H1 (cell line): ENCODE measurements at places on chromosomes 1 and 21.
A peak's percentile ranks its signal among the peaks of the same experiment; 100 is the strongest.

GRCh38 chr1:213539464-213539863, 448.3 kb upstream of the PROX1 start:
- DNase-seq: no peak

DNA sequence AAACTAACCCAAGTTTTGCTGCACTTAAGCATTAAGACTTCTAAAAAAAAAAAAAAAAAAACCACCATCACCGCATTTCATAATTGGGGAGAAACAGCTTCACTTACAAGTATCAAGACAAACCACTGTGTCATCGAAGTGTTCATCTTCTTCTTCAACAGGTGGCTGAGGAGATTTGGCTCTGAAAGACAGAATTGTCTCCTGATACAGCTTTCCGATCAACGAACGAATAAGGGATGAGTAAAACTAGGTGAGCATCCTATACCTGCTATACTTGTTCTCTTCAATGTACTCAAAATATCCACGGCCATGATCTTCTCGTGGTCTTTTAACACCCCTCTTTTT, 2.0 kb downstream of the HNRNPU start:
- DNase-seq: no peak

DNA sequence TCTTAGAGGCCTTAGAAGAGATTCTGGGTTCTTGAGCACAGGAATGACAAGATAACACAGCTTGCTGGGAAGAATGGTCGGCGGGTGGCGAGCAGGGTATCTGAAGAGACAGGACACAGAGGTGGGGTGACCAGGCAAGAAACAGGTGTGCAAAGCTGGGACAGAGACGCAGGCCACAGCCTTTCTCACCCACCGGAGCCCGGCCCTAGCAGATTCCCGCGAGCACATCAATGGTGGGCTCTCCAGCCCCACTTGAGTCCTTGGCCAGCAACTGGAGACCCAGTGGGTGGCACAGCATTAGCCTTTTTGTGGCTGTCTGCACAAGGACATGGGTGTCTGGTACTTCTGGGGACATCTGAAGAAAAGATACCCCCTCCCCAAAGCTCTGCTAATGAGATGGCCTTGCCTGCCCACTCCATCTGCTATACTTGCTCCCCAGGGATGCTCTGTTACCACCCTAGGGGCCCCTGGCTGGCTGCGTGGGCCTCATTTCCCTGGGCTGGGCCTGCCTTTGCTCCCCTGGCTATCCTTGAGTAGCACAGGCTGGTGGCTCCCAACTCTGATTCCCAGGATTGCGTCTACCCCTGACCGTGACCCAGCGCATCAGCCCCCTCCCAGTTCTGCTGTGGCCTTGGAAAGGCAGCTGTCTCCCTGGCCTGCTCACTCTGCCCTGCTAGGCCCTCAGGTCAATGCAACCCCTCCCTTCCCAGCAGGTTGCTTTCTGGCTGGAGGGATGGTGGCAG, 127.2 kb upstream of the ADAR start:
- no peak for DNase-seq

GRCh38 chr1:17207540-17207939, 2.6 kb downstream of the PADI1 start:
- DNase-seq: no peak

DNA sequence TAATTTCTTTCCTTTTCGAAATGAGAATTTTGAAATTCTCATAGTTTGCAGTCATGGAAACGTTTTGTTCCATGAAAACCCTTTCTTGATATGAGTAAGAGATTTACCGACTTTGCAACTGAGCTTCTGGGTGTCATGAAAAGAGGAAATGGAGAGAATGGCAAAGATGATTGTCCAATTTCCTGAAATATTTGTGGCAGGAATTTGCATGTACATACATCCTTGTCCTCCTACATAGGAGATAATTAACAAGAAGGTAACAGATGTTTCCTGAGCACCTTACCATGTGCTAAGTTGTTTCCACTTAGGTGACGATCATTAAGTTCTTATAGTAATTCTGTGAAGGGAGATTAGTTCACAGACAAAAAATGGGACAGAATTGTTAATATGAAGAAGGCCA, 170.7 kb downstream of the NEGR1 start:
- DNase-seq: no peak

DNA sequence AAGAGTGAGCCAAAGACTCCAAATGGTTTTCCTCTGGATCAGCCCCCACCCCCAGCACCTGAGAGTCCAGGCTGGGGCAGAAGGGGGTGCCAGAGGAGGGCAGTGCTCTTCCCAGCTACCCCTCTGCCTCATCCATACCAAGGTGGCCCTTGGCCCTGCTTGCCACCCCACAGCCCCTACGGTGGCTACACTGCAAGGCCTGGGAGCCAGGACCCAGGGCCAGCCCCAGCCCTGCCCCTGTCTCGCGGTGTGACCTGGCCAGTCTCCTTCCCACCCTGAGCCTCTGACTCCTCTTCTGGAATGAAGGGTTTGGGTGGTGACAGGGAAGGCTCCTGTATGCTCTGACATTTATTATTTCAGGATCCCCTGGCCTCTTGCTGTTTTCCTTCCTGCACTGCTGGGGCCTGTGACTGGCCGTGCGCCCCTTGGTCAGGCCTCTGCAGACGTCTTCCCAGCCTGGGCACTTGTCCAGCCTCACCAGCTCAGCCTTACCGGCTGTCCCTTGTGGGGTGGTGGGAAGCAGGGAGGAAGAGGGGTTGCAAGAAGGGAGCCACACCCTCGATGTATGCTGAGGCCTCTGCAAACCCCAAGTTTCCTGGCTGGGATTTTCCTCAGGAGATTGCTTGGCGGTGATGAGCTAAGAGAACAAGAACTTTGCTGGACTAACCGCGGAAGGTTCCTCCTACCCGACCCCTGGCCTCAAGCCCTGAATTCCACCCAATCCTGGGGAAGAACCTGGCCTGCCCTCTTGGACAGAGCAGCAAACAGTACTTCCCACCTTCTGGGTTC, 13.5 kb downstream of the ASAP3 start:
- DNase-seq: no peak

GRCh38 chr1:234505769-234506102, 26.8 kb upstream of the TARBP1 start:
- DNase-seq: no peak

DNA sequence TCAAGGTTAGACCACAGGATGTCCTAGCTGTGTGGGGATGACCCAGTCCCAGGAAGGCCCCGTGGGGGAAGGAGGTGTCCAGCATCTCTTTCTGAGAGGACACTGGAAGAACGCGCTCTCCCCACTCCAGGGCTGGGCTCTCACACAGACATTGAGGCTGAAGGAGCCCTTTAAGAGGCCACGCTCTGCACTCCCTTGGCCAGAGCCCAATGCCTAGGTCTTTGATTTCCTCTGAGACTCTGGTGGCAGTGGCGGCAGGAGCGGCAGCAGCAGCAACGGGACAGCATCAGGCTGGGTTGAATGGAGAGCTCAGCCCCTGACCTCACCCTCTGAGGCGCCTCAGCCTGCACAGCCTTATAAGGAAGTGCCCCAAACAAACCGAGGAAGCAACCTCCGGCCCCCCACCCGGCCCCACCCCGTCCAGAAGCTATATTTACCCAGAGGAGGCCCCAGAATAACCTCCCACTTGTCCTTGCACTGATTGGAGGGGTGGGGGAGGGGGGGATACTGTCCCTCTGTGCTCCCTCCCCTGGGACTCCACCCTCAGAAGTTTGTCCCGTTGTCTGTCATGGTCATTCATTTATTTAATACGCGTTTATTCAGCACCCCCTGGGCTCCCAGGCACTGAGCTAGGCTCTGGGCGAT, 12.3 kb downstream of the NES start:
- DNase-seq: peak; percentile 55

GRCh38 chr1:117757668-117758067, 151.8 kb downstream of the TENT5C start:
- DNase-seq: no peak

GRCh38 chr1:226763905-226764264, 24.8 kb upstream of the ITPKB start:
- DNase-seq: no peak

DNA sequence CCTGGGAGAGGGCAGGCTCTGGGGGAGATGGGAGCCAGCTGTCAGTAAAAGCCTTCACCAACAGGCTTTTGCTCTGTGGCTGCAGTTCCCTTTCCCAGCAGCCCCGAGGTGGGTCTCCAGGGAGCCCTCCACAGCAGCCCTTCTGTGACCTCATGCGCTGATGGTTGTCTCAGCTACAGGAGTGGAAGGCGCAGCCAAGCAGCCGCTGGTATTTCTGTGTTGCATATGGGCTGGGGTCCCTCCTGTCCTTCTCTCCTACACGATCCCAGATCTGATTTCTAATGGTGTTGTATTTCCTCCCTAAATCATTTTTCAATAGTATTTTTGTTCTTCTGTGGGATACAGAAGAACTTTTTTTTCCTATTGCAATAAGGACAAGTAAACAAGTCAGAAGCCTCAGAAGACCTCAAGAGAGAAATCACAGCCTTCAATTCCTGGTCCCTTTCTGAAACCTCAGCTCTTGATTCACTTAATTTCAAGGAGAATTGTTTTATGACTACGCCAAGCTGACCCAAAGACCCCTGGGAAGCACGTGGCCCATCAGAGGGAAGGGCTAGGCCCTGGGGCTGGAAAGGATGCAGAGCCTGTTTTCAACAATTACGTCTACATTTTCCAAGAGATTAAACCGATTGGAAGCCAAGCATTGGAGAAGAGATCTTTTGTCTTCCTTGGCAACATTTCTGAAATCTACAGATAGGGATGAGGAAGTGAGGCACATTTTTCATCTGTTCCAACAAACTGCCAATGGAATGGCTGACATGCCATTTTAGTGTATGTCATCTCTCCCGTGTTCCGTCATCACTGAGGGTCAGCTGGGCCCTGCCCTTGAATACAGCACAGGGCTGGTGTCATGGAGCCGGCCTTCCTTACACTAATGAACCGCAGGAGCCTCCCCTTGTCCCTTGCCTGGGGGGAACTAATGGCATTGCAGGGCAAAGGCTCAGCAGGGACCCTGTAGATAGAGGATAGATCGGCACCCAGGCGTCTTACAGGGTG, 42.0 kb upstream of the SCCPDH start:
- DNase-seq: no peak

- DNase-seq: no peak
Measured at GRCh38 chr1:100130552-100131077, 2.1 kb downstream of the SASS6 start.

- no peak for DNase-seq
Measured at GRCh38 chr1:222331765-222332164, 216.1 kb downstream of the HHIPL2 start.

DNA sequence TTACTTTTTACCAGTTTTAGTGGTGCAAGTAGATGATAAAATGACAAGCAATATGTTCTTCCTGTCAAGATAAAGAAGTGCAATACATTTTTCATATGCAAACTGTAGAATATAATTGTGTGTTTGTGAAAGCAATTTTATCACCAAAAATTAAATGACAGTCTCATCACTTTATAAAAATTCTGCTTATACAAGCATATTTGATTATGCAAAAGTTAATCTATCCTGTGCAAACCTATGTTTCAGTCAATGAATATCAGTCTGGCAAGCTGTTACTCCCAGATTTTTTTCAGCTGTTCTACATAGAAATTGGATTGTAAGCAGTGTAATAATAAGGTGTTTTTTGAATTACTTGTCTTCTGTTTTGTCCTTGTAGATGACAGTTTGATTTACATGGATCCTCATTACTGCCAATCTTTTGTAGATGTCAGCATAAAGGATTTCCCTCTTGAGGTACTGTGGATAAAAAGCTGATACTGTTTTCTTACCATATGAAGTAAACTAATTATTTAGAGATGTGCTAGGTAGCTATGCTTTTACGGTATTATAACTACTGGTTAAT, 50.5 kb downstream of the ATG4C start:
- no peak for DNase-seq

DNA sequence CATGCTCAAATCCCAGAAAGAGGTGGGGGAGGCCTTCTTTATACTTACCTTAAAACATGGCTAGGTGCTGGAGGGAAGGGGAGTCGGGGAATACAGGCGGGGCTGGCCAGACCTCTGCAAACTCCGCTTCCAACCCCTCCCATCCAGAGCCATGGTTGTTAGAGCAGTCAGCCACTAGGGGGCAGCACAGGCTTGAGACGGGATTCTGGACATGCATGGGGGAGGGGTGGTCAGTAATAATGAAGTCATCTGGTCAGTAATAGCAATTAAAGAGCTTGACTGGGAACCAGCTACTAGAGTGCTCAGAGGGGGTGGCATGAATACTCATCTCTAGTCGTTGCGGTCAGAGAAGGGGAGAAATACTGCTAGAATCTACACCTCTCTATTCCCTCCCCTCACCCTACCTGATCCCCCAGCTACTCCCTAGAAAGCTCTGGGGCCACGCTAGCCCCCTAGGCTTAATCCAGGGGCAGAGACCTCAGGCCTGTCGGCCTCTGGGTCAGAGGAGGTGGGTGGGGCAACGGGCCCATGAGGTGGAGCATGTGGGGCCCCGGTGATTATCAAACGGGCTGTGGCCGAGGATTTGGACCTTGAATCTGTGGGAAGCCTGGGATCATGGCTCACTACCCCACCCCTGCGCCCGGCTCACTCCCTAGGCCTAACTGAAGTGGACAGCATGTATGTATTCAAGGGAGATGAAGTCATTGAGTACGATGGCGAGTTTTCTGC, 2.9 kb downstream of the CASQ1 start:
- DNase-seq: peak; percentile 98

GRCh38 chr1:67840449-67840848, 7.2 kb upstream of the GNG12 start:
- DNase-seq: no peak

- peak; percentile 87 for DNase-seq
Measured at GRCh38 chr1:95117207-95118066, at the start of gene TLCD4. TSS of gene TLCD4 (plus strand) at chr1:95117355. CDS start at chr1:95143902, 26,547 bp downstream.

DNA sequence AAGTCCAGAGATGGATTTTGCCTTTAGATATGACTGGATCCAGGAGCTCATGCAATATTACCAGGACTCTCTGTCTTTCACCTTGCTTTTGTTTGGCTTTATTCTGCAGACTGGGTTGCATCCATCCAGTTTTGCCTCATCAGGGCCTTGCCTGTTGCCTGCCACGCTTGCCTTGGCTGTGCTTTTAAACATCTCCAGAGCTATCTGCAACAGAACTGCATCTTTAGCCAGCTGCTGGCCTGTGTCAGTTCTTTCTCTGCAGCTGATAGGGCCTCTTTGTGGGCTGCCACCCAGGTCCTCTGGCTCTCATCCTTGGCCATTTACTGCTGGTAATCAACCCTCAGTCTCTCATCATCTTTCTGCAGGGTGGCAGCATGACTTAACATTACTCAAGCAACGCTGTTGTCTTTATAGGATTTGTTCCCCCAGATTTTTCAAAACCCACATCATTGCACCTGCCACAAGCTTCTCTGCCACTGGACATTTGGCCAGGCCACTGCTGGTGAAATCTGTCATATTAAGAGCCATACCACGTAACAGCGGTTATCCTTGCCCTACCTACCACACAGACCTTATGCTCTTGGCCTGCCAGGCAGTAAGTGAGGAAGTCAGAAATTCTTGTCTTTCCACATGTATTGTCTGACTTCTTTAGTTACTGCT, 24.4 kb upstream of the HUNK start:
- no peak for DNase-seq

DNA sequence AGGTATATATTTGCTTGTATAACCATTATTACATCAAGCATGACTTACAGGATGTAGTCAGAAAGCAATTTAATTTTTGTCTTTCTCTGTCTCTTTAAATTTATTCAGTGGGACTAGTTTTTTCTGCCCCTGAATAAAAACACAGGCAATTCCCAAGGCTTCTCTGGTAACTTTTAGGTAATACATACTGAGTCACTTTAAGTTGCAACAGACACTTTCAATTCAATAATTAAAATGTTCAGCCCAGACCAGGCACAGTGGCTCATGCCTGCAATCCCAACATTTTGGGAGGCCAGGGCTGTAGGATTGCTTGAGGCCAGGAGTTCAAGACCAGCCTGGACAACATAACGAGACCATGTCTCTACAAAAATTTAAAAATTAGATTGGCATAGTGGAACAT, 12.3 kb downstream of the SLC44A3 start:
- no peak for DNase-seq
